ENCODE measurements at places on chromosomes 11 and 22. TPM values are rescaled to one million over a fixed set of nuclear protein-coding genes. Genes with fewer than 3 reads are reported as not detected.

DNA sequence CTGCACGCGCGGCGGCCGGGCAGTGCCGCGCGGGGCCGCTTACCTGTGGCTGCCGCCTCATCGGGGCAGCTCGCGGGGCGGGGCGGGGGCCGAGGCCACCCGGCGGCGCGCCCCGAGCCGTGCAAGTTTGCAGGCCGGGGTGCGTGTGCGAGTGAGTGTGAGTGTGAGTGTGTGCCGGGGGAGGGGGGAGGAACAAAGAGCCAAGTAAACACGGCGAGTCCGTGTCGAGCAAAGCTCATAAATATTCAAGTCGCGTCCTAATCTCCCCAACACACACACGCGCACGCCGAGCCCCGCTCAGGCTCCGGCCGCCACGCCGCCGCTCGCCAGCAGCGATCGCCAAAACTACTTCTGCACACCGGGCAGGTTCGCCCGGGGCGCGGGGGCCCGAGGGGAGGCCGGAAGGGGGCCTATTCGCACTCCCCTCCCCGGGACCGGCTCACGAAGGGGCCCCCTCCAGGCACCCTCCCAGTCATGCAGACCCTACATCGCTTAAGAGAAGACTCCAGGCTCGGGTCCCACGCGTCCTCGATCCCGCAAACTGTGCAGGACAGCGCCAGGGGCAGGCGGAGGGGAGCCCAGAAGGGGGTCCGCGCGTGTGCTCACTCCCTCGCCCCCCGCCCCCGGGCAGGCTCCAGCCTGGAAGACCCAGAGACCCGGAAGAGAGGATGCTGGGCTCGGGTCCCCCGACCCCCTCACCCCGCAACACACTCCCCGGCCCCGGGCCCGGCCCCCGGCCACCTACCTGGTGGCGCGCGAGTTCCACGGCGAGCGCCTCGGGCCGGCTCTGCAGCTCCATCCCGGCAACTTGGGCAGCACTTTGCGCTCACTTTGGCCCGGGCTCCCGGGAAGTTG, 827 bp downstream of the PHF21B start:
- DNase-seq: no peak

GRCh38 chr11:64251753-64252002, 348 bp downstream of the PLCB3 start:
- DNase-seq: no peak

DNA sequence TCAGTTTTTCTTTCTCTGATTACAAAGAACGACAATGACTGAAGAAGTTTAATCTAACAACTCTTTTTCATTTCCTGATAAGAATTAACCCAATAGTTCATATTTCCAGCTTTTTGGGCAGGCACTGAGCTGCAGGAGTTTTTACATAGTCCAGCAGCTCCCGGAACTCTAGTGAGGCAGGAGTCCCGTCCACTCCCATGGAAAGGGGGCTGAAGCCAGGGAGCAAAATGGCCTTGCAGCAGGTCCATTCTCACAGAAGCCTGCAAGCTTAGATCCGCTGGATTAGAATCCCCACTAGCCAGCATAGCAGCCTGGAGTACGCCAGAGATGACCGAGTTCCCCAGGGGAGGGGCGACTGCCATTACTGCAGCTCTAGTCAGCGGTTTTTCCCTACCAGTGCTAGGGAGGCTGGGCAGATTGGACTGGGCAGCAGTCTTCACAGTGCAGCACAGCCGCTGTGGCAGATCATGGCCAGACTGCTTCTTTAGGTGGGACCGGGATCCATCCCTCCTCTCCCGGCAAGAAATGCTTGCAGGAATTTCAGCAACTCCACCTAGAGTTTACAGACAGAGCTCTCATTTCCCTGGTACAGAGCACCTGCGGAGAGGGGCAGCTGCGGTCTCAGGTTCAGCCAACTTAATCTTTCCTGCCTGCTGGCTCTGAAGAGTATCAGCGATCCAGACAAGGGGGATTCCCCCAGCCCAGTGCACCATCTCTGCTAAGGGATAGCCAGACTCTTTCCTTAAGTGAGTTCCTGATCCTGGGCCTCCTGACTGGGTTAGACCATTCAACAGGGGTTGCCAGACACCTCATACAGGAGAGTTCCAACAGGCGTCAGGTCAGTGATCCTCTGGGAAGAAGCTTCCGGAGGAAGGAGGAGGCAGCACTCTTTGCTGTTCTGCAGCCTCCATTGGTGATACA, 742 bp upstream of the CASP4 start:
- DNase-seq: no peak

EHD1 gene
- total RNA-seq: 22.9 TPM

SULT4A1 gene
- 51.6 TPM for total RNA-seq

Data from occipital lobe (tissue), 3 donors.